Vein endothelial cell (primary cell): ENCODE measurements at places on chromosomes 3 and 15. TPM values are rescaled to one million over a fixed set of nuclear protein-coding genes. Genes with fewer than 3 reads are reported as not detected.

The FOXL2NB gene
- total RNA-seq, result 0.33 TPM in 1 of 2 replicates, not detected in the other

The PCSK6 gene
- total RNA-seq, result 1.6 and 3.3 TPM in 2 replicates

The ABHD5 gene
- 23.8 and 30.9 TPM in 2 replicates for total RNA-seq

The IL17RE gene
- total RNA-seq, result 0.33 and 0.57 TPM in 2 replicates

The CPOX gene
- 14.3 and 15.7 TPM in 2 replicates for total RNA-seq
